Stimulated activated CD4-positive, alpha-beta T cell treated with anti-CD3 and anti-CD28 coated beads, Interleukin-15, amount 100 ng/mL, for 1 hour (primary cell): ENCODE measurements at places on chromosomes 11 and 22.

GRCh38 chr11:65476632-65477148 is 22.2 kb upstream of the MALAT1 start:
- DNase-seq = no peak

DNA sequence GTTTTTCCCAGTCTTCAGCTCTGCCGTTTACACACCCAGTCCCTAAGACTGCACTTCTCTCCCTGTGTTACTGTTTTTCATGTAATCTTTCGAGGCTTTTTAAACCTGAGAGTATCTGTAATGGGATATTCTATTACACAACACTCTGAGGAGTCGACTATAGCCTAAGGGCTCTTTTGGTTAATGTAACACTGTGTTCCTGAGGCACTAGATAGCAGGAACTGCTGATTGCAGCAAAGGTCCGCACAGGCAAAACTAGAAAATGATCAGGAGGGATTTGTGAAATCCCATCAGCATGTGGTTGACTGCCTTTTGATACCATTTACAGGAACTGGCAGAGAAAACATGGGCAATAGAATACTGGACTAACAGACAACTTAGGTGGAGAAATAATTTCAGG is 512.3 kb upstream of the RAG2 start:
- DNase-seq = no peak

- DNase-seq = no peak
These were observed 72.4 kb upstream of the CARD18 start for GRCh38 chr11:105211806-105212554.

GRCh38 chr11:76560219-76560618 is 110.3 kb downstream of the LRRC32 start:
- DNase-seq = no peak

DNA sequence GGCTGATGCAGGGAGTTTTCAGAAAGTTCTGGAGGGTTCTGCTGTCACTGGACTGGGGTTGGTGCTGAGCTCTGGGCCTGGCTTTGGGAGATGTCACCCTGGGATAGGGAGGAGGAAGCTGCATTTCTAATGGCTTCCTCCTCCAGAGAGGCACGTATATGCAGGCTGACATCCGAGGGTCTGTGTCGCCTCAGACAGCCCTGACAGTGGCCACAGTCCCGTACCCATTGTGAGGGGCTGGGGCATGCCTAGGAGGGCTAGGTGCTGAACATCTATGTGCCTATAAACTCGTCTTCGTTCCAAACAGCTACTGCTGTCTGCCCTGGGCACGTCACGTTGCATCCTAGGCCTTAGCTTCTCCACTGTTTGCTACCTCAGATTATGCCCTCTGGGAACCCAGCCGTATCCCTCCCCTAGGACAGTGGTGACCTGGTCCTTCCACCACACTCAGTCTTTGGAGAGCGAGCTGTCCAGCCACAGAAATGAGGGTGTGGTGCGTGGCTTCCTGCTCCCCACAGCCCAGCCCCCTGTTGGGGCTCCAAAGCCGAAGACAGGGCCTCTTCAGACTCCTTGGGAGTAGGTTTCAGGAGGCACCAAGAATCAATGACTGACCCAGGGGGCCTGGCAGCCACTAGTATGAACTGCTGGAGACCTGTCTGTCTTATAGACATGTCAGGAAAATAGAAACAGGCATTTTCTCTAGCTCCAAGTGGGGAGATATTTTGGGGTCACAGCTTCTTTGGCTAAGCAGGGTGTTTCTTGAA is 26.4 kb downstream of the ADAMTS15 start:
- DNase-seq = no peak

DNA sequence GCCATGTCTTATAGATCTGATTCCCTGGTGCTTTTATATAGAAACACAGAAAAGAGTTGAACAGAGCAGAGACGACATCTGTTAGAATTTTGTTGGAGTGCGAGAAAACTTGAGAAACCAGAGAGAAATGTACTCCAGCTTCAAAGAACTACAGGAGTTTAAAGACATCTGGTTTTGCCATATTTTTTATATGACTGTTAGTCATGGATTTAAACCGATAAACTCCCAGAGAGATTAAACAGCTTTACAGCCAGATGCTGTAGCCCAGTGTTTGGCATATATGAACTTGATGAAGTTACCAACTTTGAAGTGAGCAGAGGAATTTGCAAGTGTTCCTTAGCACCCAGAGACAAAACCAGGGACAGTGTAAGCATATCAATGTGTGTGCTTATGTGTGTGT is 1083.1 kb downstream of the LRRC4C start:
- no peak for DNase-seq

DNA sequence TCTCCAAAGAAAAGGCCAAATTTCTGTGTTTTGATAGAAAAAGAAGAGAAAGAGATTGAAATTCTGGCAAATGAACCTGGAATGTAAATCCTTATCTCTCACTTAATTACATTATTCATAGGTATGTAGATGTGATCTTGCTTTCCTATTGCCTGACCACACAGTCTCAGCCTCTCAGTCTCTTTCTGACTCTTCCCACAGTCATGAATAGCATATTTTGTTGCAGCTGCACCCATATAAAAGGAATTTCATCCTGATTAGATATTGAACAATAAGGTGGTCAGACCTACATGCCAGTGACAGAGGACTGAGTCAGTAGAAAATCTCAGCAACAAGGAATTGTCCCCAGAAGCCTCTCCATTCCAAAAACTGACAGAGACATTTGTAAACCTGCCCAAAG is 62.9 kb upstream of the LRRC4C start:
- no peak for DNase-seq

DNA sequence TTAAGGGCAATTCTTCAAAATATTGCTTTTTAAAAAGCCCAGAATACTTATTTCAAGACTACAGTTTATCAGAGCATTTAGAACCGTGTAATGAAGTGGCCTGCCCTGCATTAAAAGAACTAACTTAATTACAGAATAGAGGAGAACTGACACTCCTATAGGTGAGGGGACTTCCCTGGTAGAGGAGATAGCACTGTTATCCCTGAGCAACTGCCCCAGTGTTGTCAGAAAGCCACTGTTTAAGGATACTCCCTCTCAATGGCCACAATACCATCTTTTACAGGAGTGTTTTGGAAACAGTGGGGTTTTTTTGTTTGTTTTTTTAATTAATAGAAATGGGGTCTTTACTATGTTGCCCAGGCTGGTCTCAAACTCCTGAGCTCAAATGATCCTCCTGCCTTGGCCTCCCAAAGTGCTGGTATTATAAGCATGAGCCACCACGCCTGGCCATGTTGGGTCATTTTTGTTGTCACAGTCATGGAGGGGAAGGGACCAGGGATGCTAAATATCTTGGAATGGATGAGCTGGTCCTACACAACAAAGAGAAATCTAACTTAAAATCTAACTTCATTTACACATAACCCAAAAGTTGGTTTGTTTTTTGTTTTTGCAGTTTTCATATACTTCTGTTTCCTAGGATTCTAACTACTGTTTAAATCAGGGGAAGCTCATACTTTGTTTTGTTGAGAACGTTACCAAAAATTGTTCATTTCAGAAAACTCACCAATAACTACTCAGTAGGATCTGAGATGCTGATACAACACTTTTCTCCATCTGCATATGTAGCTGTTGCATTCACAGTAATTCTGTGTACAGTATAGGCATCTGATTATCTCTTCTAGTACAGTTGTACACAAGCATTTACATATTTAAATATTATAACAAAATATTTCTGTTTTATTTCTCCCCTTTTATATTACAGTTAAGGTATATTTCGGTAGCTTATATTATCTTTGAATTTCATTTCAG is 8.1 kb downstream of the RPL27A start:
- DNase-seq = no peak

DNA sequence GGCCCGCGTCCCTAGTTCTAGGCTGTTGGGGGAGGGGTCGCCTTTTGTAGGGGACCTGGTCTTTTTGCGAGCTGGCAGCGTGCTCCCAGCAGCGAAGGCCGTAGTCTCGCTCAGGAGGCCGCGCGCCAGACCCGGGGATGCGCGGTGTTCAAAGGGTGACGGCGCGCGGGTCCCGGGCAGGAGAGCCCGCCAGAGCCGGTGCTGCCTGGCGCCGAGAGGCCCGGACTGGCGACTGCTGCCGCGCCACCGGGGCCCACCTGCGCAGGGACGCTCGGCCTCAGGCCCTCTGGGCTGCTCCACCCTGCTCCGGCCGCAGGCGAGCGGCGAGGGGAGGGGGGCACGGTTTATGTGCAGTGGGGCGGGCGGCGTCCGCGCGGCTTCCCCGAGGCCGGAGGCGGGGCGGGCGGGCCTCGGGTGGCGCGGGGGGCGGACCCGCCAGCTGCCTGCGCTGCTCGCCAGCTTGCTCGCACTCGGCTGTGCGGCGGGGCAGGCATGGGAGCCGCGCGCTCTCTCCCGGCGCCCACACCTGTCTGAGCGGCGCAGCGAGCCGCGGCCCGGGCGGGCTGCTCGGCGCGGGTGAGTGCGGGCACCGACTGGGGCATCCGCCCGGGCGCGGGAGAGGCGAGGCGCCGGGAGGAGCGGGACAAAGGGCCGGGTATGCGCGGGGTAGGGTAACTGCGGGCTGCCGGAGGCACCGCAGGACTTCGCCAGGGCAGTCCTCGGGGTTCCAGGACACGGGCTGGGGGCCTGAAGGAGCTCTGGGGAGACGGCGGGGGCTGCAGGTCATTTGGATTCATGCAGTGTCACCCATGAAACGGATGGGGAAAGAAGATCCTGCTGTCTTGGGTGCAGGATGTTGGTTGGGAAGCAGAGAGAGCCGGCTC is at the start of gene PRSS23:
PRSS23 (plus strand) TSS at position 467 of the 884 bp plus-strand sequence. CDS start 7,102 bp downstream, outside the sequence.
- no peak for DNase-seq

- DNase-seq = no peak
These were observed 299.3 kb downstream of the NXPE2 start for GRCh38 chr11:114977651-114978050.

GRCh38 chr11:35290876-35291275 is 128.5 kb downstream of the SLC1A2 start:
- DNase-seq = no peak

GRCh38 chr22:46577368-46578249 is 40.2 kb upstream of the CELSR1 start:
- DNase-seq = no peak

GRCh38 chr11:61888590-61888989 is 2.8 kb downstream of the FADS3 start:
- no peak for DNase-seq

DNA sequence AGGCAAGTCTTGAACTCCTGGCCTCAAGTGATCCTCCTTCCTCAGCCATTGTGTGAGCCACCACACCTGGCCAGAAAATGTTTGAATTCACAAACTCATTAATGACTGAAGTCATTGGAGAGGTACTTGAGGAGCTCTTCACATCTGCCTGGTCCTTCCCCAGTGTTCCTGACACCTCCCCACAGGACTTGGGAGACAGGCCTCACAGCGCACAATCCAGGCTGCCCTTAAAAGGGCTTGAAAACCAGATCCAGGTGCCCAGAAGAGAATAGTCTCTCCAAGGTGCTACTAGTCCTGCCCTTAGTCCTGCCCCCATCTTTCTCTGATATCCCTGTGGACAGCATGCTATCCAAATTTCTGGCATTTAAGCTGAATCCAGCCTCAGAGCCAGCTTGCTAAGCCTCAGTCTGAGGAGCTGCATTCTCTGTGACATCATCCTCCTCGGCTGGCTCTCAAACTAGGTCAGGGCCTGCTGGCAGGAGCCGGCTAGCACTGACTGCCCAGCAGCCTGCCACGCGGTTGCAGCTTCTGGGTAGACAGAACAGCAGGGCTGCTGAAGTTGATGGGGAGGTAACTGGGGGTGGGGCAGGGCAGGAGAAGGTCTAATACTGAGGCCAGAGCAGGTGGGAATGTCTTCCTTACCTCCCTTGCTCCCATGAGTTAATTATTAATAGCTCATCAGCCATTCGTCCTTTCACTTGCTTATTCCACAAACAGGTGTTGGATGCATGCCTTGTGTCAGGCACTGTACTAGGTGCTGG is 35.3 kb upstream of the NECTIN1 start:
- no peak for DNase-seq

DNA sequence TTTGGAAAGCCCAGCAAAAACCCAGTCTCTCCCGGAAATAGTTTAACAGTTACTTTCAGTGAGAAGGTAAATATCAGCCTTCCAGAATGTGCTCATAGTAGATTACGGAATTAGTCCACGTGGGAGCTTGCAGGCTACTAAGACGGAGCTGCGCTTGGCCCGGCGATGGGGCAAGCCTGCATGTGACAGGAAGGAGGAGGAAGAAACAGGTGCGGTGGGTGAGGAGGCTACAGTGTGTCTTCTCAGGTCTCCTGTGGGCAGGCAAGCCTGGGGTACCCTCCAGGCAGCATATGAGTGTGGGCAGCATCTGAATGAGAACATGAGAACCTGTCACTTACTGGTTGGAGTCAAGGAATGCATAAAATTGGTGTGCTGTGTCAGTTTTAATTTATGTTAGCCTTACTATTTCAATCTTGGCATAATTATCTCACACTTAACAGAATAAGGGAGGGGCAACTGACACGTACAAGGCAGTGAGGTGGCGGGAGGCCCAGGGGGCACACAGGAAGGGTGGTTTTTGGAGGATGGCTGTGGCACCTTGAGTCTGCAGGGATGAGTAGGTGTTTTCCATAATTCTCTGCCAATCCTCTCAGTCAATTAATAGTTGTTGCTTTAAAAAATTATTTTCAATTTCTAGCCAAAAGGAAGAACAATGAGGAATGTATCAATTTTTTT is 35.7 kb downstream of the CLMP start:
- no peak for DNase-seq

DNA sequence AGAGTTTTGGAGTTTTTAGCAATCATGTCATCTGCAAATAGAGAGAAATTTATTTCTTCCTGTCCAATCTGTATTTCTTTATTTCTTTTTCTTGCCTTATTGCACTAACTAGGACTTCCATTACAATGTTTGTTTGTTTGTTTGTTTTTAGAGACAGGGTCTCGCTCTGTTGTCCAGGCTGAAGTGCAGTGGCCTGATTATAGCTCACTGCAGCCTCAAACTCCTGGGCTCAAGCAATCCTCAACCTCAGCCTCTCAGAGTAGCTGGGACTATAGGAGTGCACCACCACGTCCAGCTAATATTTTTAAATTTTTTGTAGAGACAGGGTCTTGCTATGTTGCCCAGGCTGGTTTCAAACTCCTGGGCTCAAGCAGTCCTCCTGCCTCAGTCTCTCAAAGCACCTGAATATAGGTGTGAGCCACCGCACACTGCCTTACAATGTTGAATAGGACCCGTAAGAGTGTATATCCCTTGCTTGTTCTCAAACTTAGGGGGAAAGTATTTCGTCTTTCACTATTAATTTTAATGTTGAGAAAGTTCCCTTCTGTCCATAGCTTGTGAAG is 29.6 kb upstream of the MAPK1 start:
- DNase-seq = no peak

- DNase-seq = peak; percentile 57
These were observed 38.7 kb upstream of the TTC36 start for GRCh38 chr11:118488480-118489109.

DNA sequence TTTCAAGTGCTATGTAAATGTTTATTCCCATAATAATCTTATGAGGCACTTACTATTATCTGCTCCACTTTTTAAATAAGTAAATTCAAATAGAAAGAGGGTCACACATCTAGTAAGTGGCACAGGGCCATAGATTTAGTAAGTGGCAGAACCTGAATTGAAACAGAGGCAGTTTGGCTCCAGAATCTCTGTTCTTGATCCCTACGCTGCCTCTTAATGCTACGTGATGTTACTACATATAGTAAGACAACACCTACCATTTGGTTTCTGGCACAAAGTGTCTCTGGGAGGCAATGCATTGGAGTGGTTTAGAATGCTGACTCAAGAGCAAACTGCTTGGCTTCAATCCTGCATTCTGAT is 1018.3 kb downstream of the DLG2 start:
- DNase-seq = no peak
